SHP77 treated with DMSO at 0.1 percent for 48 hours (cell line): ENCODE measurements at places on chromosomes 16 and 17.

GRCh38 chr17:56602292-56603130 lies 9.0 kb downstream of the NOG start:
- DNase-seq: no peak

DNA sequence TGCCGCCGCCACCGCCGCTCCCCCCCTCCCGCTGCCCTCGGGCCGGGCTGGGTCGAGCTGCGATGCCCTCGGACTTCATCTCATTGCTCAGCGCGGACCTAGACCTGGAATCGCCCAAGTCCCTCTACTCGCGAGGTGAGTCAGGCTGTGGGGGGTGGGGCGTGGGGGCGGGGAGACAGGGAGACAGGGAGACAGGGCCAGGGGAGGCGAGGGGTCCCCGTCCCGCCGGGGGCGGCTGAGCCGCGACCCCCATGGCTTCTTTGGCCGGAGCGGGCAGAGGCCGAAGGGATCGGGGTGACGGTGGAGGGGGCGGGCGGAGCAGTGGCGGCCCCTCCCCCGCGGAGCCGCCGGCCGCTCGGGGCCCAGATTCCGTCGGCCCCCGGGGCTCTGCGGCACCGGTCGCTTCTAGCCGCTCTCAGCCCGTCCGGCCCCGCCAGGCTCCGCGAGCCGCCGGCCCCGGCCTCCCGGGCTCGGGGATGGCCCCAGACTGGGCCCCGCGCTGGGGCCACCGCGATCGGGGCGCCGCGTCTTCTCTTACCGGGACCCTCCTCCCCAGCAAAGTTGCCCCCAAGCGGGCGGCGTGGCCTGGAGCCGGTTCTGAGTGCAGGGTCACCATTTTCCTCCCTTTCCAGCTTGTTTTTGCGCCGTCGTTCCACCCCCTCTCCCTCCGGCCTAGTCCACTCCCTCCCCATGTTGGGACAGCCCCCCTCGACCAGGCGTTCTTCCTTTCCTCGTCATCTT lies 644 bp downstream of the NFAT5 start:
- no peak for DNase-seq

DNA sequence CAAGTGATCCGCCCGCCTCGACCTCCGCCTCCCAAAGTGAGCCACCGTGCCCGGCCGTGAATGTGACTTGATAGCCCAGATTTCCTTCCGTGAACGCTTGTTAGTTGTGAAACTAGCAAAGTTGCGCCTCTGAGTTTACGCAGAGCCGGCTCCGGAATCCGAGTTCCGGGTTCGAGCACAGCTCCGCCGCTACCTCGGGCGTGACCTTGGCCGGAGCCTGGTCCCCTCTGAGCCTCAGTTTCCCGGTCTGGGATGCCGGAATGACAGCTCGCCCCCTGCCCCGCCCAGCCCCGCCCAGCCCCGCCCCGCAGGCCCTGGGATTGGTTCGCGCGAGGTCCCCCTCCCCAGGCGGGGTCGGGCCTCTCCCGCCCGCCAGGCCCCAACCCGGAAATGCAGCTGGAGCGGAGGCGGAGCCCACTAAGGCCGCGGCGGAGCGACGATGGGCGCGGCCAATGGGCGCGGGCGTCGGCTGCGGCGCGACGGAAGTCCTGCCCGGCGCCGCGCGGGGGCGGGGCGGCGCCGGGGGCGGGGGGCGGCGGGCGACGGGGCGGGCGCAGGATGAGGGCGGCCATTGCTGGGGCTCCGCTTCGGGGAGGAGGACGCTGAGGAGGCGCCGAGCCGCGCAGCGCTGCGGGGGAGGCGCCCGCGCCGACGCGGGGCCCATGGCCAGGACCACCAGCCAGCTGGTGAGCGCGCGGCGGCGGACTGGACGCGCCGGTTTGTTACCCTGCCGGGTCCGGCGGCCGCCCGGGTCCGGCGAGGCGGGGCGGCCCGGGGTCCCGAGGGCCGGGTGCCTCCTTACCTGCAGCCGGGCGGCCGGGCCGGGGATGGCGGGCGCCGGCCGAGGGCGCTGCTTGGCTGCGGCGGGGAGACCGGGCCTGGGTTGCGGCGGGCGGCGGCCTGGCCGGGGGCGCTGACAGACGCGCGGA lies at the start of gene PDPK1:
TSS of gene PDPK1 (plus strand) at position 571 of the 929 bp plus-strand sequence. CDS start at position 663, 92 bp downstream.
- DNase-seq: peak; percentile 48

GRCh38 chr16:84555418-84556196 lies 51.1 kb upstream of the MEAK7 start:
- no peak for DNase-seq

GRCh38 chr17:38352245-38353085 lies 821 bp downstream of the SOCS7 start:
- DNase-seq: no peak

DNA sequence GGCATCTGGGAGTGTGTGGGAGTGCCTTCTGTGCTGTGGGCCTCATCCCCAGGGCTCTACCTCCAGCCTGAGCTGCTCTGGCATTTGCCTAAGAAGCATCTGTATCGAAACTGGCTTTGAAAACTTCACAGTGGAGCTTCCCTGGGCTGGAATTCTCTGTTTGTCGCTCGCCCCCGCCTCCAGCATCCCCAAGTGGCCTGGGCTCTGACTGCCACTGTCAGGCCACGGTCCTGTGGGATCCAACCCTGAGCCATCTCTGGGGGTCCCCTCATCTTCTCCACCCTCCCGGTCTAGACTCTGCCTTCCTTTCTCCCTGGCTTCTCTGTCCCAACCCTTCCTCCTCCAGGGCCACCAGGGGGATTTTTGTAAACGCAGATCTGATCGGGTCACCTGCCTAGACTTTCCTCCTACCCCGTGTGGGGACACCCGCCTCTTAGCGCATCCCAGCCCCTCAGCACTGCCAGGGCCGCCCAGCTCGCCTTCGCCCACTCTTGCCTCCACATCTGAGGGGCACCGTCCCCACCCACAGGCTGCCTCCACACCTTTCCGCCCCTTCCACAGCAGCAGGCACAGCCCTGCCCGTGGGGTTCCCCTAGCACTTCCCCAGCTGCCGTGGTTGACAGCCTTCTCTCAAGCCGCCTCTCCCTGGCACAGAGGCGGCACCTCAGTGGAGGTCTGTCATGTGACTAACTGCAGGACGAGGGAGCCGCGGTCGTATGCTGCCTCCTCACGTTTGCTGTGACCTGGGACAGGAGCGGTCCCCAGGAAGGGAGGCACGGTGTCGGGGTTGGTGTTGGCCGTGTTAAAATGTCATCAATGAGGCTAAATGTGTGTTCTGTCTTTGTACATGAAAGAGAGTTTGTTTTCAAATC lies 12.0 kb downstream of the TBC1D24 start:
- no peak for DNase-seq

- no peak for DNase-seq
Observed at GRCh38 chr17:64780096-64781013, 118.2 kb upstream of the SMURF2 start.

DNA sequence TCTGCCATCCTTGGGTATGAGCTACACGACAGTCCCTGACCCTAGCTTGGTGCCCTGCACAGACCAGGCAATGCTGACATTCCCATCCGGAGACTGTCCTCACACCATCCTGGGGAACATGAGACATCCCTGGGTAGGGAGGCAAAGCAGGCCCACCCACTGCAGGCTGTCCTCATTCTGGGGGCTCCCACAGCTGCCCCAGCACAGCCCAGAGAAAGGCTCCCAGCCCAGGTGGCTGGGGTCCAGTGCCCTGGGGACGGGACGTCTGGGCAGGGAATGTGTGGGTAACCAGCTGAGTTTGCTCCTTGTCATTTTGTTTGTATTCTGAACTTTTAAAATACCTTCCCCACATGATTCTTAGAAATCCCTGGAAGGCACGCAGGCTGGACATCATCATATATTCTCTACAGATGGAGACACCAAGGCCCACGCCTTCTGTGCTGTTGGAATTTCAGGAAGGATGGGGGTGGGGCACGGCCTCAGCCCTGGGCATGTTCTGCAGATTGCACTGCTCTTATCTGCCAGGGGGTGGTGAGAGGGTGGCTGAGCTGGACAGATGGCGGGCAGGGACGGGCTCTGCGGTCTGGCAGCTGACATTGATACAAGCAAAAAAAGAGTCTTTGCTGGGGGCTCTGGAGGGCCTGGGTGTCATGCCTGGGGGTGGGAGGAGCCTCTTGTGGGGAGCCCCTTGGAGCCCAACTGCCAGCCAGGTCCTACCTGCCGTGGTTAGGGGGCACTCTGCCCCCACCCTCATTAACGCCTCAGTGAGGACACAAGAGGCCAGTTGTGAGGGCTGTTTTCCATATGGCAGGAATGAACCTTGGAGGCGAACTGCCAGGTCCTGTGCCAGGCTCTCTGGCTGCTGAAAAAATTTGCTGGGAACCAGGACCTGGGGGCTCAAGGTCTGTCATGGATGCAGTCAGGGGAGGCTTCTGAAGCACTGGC lies 28.4 kb downstream of the LRRC75A start:
- peak; percentile 81 for DNase-seq

- DNase-seq: no peak
Observed at GRCh38 chr17:71392715-71393567, 727.9 kb upstream of the SOX9 start.

- DNase-seq: no peak
Observed at GRCh38 chr16:81497690-81498089, 53.1 kb downstream of the CMIP start.

DNA sequence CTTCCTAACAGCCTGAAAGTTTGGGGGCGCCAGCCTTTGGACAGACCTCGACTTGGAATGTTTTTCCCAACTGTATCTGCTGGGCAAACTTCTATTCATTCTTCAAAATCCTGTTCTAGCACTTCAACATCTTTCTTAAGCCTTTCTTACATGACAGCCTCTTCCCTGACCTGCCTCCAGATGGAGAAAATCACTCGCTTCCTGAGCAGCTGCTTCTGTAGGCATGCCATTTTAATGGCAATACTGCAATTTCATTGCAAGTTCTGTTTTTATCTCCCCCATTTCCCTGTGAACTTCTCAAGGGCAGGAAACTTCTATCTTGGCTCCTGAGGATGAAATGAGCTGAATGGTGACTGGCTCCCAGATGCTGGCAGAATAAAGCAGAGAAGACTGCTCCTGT lies 128.8 kb upstream of the ASIC2 start:
- DNase-seq: no peak

- DNase-seq: peak; percentile 31
Observed at GRCh38 chr17:48523010-48523409, 7.8 kb downstream of the HOXB1 start.

- DNase-seq: no peak
Observed at GRCh38 chr16:27538528-27538927, 11.2 kb downstream of the GTF3C1 start.

DNA sequence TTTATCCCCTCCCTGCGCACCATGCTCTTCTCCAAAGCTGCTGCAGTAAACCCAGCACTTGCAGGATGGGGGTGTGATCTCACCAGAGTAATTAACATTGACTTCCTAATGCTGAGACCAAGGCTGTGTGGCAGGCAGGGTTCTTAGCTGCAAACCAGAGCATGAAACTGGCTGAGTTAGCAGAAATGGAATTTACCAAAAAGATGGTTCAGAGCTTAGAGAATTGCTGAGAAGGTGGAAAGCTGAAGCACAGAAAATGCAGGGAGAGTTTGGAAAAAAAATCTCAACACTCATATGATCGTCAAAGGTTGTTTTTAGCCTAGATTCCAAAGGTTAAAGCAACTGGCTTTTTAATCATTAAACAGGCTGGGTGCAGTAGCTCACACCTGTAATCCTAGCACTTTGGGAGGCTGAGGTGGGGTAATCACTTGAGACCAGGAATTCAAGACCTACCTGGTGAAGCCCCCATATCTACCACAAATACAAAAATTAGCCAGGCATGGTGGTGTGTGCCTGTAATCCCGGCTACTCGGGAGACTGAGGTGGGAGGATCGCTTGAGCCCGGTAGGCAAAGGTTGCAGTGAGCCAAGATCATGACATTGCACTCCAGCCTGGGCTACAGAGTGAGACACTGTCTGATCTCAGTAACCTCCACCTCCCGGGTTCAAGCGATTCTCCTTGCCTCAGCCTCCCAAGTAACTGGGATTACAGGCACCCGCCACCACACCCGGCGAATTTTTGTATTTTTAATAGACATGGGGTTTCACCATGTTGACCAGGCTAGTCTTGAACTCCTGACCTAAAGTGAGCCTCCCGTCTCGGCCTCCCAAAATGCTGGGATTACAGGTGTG lies 6.0 kb upstream of the TXNDC11 start:
- DNase-seq: no peak

- DNase-seq: no peak
Observed at GRCh38 chr17:75764711-75765421, at the start of gene GALK1. Gene GALK1 (minus strand): TSS chr17:75765192. CDS start chr17:75765136, 56 bp downstream.

GRCh38 chr16:19132898-19133297 lies 19.1 kb downstream of the ITPRIPL2 start:
- DNase-seq: no peak

DNA sequence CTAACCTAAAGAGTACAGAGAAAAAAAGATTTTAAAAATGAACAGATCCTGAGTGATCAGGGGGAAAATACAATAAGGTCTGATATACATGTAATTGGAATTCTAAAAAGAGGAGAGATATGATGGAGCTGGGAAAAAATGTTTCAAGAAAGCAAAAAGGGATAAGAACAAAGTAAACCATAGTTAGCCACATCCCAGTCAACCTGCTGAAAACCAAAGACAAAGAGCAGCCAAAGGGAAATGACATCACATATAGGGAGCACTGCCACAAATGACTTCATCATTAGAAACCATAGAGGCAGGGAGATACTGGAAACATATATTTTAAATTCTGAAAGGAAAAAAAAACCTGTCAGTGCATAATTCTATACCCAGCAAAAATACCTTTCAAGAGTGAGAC lies 68.8 kb upstream of the AKTIP start:
- no peak for DNase-seq

GRCh38 chr17:83053021-83053681 lies 26.3 kb upstream of the METRNL start:
- DNase-seq: no peak

DNA sequence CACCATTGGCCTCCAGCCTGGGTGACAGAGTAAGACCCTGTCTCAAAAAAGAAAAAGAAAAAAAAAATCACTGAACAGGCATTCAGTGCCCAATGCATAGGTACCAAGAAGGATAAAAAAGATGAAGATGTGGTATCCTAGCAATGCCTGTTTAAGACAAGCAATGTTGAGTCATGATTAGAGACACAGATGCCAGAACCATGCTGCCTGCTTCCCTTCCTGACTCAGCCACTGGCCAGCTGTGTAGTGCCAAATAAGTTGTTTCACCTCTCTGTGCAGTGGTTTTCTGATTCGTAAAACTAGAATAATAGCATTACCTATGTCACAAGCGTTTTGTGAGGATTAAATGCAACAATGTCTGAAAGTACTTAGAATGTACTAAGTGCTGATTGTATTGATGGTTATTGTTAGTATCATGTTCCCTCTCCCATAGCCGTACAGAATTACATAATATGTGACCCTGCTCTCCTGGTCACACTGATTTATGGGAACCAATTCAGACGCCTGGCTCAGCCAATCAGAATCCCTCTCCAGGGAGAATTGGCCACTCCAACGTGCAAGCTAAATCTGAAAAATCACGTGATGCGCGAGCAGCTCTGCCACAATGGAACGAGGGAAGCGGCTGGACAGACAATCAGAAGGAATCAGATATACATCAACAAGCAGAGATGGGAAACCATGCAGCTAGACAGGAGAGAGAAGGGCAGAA lies 241.9 kb downstream of the SLC39A11 start:
- DNase-seq: no peak
